ENCODE measurements at places on chromosomes 4 and X.

DNA sequence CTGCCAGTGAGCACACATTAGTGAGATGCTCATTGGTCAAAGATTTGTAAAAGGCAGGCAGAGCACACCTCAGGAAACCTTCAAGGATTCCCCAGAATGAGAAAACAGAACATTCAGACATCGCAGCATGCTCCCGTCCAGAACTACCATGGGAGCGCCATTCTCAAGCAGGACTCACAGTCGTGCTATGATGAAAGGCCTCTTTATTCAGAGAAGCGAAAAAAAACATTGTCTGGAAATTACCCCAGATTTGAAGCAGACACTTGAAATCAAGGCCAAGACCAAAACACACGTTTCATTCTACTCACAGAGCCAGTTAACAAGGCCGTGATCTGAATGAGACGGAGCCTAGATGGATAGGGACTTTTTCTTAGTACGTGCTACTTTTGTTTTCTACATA, 961.8 kb upstream of the TENM3 start:
- no peak for DNase-seq

GRCh38 chr4:108337923-108338322, 169.2 kb upstream of the LEF1 start:
- DNase-seq = no peak

- DNase-seq = no peak
These were observed 67.9 kb downstream of the PPP3CA start for GRCh38 chr4:101279377-101279871.

- DNase-seq = no peak
These were observed 7.8 kb downstream of the YTHDC1 start for GRCh38 chr4:68342134-68342533.

- DNase-seq = no peak
These were observed 924 bp upstream of the ENAM start for GRCh38 chr4:70627620-70628019.

DNA sequence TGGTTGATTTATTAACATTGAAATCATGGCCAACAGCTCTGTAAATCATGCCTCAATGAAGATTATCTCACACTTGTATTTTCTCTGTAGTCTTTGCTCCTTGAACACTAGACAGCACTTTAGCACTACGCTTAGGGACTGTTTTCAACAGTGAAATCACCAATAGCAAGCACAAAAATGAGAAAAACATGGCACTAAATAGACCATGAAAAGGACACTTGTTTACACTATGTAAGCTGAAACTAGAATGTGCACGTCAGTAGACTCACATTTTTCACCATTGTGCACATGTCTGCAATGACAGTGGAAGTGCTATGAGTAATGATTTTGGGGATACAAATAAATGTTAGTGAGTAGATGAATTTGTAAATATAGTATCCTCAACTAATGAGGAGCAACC, 3.1 kb downstream of the BMP2K start:
- DNase-seq = no peak

GRCh38 chr4:7530932-7531639, 96.4 kb upstream of the PSAPL1 start:
- no peak for DNase-seq

GRCh38 chr4:6984612-6985425, 58.4 kb upstream of the TADA2B start:
- no peak for DNase-seq

- no peak for DNase-seq
These were observed 3.5 kb upstream of the HTR2C start for GRCh38 chrX:114580336-114580735.

- no peak for DNase-seq
These were observed 130.1 kb upstream of the SH3RF1 start for GRCh38 chr4:169400832-169401231.

DNA sequence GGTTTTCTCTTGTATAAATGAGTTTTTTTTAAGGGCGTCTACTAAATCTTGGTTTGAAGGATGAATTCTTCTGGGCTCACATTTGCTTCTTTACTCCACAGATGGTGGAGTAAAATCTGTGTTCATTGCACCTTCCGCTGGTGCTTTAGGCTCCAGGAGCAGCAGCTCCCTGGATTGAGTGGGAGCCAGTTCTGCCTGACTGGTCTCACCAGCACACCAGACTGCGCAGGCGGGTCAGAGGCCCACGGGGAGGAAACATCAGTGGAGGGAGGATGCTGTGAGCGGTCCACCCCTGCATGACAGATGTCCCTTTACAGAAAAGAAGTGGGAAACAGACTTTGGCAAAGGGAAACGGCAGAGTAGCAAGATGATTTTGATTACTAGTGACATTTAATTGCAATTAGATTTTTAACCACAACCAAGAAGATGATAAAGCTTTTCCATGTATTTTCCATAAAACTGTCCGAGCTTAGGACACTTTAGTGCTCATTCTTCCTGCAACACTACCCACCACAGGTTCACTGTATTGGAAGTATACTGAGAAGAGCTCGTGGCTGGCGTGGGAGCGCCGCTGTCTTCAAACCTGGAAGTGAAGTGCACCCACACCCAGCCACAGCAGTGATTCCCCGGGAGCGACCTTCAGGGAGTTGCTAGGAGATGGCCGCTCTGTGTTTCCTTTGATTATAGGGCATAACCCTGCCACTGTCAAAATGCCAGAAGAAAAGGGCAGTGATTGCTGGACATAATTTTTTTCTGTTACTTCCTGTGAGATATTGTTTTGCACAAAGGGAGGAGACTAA, 95.2 kb downstream of the SORBS2 start:
- DNase-seq = no peak

- no peak for DNase-seq
These were observed 21.5 kb downstream of the FHDC1 start for GRCh38 chr4:152957437-152958171.

Data from stimulated activated CD8-positive, alpha-beta memory T cell treated with anti-CD3 and anti-CD28 coated beads, Interleukin-7, amount 100 ng/mL, for 1 hour (primary cell).